Right atrium auricular region (tissue), 2 donors: ENCODE measurements at places on chromosomes 5 and 9. TPM values are rescaled to one million over a fixed set of nuclear protein-coding genes. Genes with fewer than 3 reads are reported as not detected.
A peak's percentile ranks its signal among the peaks of the same experiment; 100 is the strongest.

DNA sequence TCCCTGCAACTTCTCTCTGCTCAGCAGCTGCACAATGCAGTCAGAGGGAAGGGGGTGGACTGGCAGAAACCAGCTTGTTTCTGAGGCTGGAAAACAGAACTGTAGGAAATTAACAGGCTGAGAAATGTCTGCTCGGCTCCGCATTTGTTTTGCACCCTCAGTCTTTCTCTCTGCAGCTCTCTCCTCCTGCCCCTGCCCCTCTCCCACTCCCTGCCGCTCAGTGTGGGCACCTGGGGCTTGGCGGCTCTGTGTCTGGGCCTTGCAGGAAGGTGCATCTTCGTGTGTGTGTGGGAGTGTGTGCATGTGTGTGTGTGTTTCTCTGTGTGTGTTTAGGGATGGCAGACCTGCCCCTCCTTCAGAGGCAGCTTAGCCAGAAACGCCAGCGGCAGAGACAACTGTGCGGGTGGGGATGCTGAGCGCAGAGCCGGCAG is 53.0 kb downstream of the PCDH1 start:
- H3K27me3 ChIP-seq, result no peaks in the 10 kb centered on the region
- no peak overlapping the region for H3K27ac ChIP-seq

DNA sequence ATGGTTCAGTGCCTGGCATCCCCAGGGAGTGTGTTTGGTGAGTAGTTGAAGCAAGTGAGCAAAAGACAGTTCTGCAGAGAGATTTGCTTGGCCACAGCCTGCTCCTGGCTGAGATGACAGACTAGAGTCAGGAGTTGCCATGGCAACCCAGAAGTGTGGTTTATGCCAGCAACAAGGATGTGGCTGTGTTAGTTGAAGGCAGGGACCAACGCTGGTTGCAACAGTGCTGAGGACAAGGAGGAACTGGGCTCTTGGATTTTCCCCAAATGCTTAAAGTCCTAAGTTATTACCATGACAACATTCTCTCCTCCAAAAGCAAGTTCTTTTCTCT is 2.7 kb downstream of the NXNL2 start:
- no peak overlapping the region for H3K27ac ChIP-seq
- H3K36me3 ChIP-seq, result no peaks in the 10 kb centered on the region

- no peak for DNase-seq
- peaks cover 28% of the 10 kb centered on the region for H3K4me1 ChIP-seq
- no peaks in the 10 kb centered on the region for H3K27me3 ChIP-seq
- no peak overlapping the region for H3K4me3 ChIP-seq
- H3K27ac ChIP-seq, result peak overlapping the region; percentile 35
Measured at GRCh38 chr9:84852617-84853301, 183.2 kb downstream of the NTRK2 start.

- no peaks in the 10 kb centered on the region for H3K4me1 ChIP-seq
- no peaks in the 10 kb centered on the region for H3K36me3 ChIP-seq
- H3K4me3 ChIP-seq, result no peak overlapping the region
- H3K27me3 ChIP-seq, result no peaks in the 10 kb centered on the region
Measured at GRCh38 chr9:96281641-96282040, 20.3 kb downstream of the HSD17B3 start.

GRCh38 chr9:6763244-6763643 is 5.5 kb downstream of the KDM4C start:
- H3K27me3 ChIP-seq, result no peaks in the 10 kb centered on the region
- H3K4me3 ChIP-seq, result no peak overlapping the region
- H3K27ac ChIP-seq, result no peak overlapping the region
- H3K4me1 ChIP-seq, result peaks cover 26% of the 10 kb centered on the region
- DNase-seq, result no peak

C5orf52 gene
- total RNA-seq, result not detected

GRCh38 chr9:93827545-93828330 is 127.4 kb downstream of the BARX1 start:
- peak overlapping the region; percentile 26 for H3K4me3 ChIP-seq
- DNase-seq, result peak; percentile 58
- H3K36me3 ChIP-seq, result no peaks in the 10 kb centered on the region
- no peaks in the 10 kb centered on the region for H3K4me1 ChIP-seq
- H3K27ac ChIP-seq, result no peak overlapping the region
- no peaks in the 10 kb centered on the region for H3K27me3 ChIP-seq

DNA sequence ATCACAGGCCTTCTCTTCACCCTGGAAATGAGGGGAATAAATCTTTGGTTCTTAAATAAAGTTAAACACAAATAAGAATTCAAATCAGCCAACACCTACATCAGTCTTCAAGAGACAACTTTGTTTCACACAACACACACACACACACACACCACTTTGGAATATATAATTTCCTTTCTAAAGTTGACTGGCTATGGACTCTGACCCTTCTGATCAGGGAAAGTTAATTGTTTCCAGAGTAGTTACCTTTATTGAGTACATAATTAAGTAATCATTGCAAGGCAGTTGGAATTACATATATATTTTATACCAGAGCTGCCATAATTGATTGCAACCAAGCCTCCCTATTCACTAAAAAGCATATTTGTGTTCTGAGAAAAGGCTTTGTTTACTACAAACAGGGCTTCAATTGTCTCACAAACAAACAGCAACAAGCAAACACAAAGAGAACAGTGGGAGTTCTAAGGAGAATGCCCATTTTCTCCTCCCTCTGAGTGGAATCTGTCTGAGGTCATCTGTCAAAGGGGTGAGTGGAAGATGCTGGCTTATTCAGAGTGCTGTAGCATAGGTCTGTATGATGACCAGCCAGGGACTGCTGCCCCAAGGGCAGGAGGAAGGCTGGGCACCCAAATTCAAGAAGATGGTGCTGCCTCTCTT is 136.6 kb downstream of the SEMA6A start:
- no peak overlapping the region for H3K27ac ChIP-seq
- peaks cover 26% of the 10 kb centered on the region for H3K4me1 ChIP-seq
- no peaks in the 10 kb centered on the region for H3K27me3 ChIP-seq

SNX2 gene
- total RNA-seq, result 27.4 TPM

RORB gene
- 2.4 TPM for total RNA-seq

GRCh38 chr5:135539430-135540005 is 3.8 kb upstream of the NEUROG1 start:
- no peak for DNase-seq
- peaks cover 11% of the 10 kb centered on the region for H3K27me3 ChIP-seq
- H3K27ac ChIP-seq, result no peak overlapping the region

- peaks cover 37% of the 10 kb centered on the region for H3K4me1 ChIP-seq
- H3K27me3 ChIP-seq, result no peaks in the 10 kb centered on the region
- no peak for DNase-seq
- H3K4me3 ChIP-seq, result no peak overlapping the region
Measured at GRCh38 chr9:111910428-111910827, 13.8 kb downstream of the UGCG start.

GRCh38 chr5:160833806-160834205 is 18.2 kb downstream of the ATP10B start:
- H3K4me3 ChIP-seq, result no peak overlapping the region
- no peaks in the 10 kb centered on the region for H3K36me3 ChIP-seq
- no peaks in the 10 kb centered on the region for H3K4me1 ChIP-seq
- no peak for DNase-seq
- H3K27ac ChIP-seq, result no peak overlapping the region

SLC6A3 gene
- not detected for total RNA-seq

- no peak for DNase-seq
- H3K27ac ChIP-seq, result no peak overlapping the region
- H3K27me3 ChIP-seq, result no peaks in the 10 kb centered on the region
- H3K4me3 ChIP-seq, result no peak overlapping the region
- H3K36me3 ChIP-seq, result peaks cover 42% of the 10 kb centered on the region
- H3K4me1 ChIP-seq, result no peaks in the 10 kb centered on the region
Measured at GRCh38 chr5:37002176-37002751, 125.7 kb downstream of the NIPBL start.

DNA sequence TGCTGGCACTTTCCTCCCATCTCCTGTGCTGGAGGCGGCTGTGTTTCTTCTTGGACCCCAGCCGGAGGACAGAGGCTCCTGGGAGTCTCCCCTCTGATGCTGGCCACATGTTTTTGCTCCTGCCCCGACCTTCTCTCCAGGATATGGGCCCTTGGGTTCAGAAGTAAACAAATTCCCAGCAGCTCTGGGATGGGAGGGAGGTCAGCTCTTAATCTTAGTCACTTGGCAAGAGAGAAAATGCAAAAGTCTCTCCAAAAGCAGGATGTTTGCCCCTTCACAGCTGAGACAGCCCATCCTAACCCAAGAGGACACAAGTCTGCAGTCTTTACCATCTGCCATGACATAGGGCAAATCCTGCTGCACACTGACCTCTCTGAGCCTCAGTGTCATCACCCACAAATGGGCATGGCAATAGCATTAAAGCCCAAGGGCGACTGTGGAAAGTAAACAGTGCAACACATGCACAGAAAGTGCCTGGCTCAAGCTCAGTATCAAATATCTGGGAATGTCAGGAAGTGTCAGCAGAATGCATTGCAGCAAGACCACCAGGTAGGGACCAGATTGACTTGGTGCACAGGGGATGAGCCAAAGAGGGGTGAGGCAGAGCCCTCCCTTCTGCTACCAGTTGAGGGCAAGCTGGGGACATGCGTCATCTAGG is 117.0 kb upstream of the CXCL14 start:
- H3K27me3 ChIP-seq, result no peaks in the 10 kb centered on the region
- no peak overlapping the region for H3K4me3 ChIP-seq
- H3K4me1 ChIP-seq, result no peaks in the 10 kb centered on the region
- peak; percentile 36 for DNase-seq

DNA sequence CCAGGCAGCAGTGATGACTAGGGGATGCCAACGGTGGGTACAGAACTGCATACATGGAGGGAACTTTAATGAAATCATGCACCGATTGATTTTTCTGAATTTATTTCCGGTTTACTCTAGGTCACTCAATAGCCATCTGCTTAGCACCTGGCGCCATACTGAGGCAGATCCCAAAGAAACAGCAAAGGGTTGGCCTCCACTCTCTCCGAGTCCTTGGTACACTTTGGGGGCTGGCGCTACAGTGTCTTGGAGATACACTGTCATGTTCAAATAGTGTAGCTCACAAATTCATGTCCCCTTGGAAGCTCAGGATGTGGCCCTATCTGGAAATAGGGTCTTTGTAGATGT is 116.3 kb downstream of the BOD1 start:
- DNase-seq, result no peak
- H3K4me1 ChIP-seq, result no peaks in the 10 kb centered on the region
- no peaks in the 10 kb centered on the region for H3K27me3 ChIP-seq

F12 gene
- 0.43 TPM for total RNA-seq

GRCh38 chr9:17004500-17004899 is 130.3 kb upstream of the CNTLN start:
- H3K27me3 ChIP-seq, result no peaks in the 10 kb centered on the region
- H3K4me1 ChIP-seq, result no peaks in the 10 kb centered on the region
- no peak overlapping the region for H3K27ac ChIP-seq
- no peaks in the 10 kb centered on the region for H3K36me3 ChIP-seq

CTNND2 gene
- 8.6 TPM for total RNA-seq

DNA sequence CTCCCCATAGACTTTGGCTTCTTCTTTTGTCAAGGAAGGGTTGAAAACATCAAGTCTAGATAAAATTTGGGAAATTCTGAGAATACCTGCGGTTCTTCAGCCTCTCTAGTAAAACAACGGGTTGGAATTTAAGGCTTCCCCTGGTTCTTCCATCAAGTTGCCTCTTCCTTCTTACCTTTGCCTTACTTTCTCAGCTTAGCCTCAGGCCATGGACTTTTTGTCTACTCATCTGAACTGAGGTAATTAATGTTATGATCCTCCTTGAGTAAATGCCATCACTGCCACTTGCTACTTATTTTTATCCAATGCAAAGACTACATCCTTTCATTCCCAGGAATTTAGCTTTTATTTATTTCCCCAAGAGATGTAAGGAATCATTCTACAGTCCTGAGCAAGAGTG is 184.4 kb downstream of the MPDZ start:
- no peak overlapping the region for H3K27ac ChIP-seq
- no peaks in the 10 kb centered on the region for H3K4me1 ChIP-seq
- no peak overlapping the region for H3K4me3 ChIP-seq
- no peak for DNase-seq
- no peaks in the 10 kb centered on the region for H3K27me3 ChIP-seq

GRCh38 chr5:119597728-119598298 is 31.5 kb upstream of the FAM170A start:
- no peak overlapping the region for H3K4me3 ChIP-seq
- DNase-seq, result no peak
- H3K4me1 ChIP-seq, result no peaks in the 10 kb centered on the region
- H3K36me3 ChIP-seq, result no peaks in the 10 kb centered on the region
- H3K27me3 ChIP-seq, result no peaks in the 10 kb centered on the region

- no peak overlapping the region for H3K4me3 ChIP-seq
- no peak for DNase-seq
- no peak overlapping the region for H3K27ac ChIP-seq
- no peaks in the 10 kb centered on the region for H3K4me1 ChIP-seq
- no peaks in the 10 kb centered on the region for H3K36me3 ChIP-seq
Measured at GRCh38 chr9:75664597-75664996, 225.9 kb upstream of the PCSK5 start.

DNA sequence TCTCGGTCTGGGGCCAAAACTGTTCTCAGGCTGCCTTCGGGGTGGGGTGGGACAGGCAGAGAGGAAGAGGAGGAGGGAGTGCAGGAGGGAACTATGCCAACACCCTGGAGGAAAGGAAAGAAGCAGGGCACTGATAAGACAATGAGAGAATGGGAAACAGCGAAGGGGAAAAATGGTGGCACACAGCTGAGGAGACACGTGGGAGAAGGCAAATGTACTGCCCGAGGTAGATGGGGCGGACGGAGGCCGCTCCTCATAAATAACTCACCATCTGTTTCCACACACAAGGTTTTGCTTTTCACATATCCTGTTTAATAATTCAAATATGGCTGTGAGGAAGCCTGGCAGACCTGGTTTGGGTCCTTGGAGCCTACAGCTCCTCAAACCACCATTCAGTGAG is 148.2 kb upstream of the LRRTM2 start:
- H3K4me1 ChIP-seq, result no peaks in the 10 kb centered on the region
- no peak overlapping the region for H3K4me3 ChIP-seq
- H3K36me3 ChIP-seq, result no peaks in the 10 kb centered on the region
- H3K27ac ChIP-seq, result no peak overlapping the region

DNA sequence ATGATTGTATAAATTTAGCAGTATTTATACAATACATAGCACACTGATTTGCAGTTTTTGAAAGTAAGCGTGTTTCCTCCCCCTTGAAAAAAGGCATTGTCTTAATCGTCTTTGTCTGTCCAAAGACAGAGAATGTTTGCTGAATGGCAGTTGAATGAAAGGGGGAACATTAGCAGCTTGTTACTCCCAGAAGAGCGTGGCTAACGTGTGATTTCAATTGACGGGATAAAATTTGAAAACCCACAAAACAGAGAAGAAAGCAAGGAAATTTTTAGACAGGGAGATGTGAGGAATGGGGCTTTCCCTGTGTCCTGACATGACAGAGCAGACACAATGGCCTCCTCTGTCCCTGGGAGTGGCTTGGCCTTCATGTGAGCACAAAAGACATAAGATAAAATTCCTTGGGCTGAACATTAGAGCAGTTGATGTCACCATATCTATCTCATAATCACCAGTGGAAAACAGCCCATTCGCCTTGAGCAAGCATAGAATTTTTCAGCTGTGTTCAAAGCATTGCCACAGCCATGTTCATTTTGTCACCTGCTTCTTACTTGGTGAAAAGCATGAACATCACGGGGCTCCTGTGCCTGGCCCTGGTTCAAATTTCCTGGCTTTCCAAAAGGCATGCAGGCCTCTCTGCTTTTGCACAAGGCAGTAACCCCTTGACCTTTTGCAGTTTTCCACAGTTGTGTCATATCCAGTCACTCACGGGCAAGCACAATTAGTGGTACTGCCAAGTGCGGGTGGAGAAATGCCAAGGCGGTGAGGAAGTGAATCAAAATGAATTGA is 126.9 kb downstream of the TLE1 start:
- H3K4me3 ChIP-seq, result no peak overlapping the region
- no peaks in the 10 kb centered on the region for H3K27me3 ChIP-seq
- H3K4me1 ChIP-seq, result peaks cover 10% of the 10 kb centered on the region
- H3K36me3 ChIP-seq, result no peaks in the 10 kb centered on the region

- H3K4me1 ChIP-seq, result no peaks in the 10 kb centered on the region
- no peaks in the 10 kb centered on the region for H3K36me3 ChIP-seq
- no peak for DNase-seq
- H3K27me3 ChIP-seq, result no peaks in the 10 kb centered on the region
- H3K4me3 ChIP-seq, result no peak overlapping the region
Measured at GRCh38 chr5:61910771-61911170, 395.2 kb upstream of the KIF2A start.

TRIP13 gene
- total RNA-seq, result 0.20 TPM
